K562 (cell line): ENCODE measurements at places on chromosomes 7 and 10. TPM values are rescaled to one million over a fixed set of nuclear protein-coding genes. Genes with fewer than 3 reads are reported as not detected.

GRCh38 chr10:12243864-12244620, 48.1 kb downstream of the CDC123 start:
- no peak for DNase-seq

GRCh38 chr7:129858490-129858889, 94.3 kb downstream of the UBE2H start:
- DNase-seq, result no peak

DNA sequence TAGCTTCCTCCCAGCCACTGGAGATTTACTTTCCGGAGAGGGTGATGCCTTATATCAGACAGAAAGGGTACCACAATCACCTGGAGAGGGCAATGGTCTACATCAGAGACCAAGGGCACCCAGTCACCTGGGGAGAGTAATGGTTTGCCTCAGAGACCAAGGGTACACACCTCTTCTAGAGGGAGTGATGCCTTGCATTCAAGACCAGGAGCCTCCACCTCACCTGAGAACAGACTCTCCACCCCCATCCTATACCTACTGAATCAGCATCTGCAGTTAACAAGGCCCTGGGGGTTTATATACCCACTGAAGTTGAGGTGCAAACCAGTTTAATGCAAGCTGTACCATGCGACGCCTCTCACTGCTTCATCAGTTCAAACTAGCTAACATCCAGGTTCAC, 270.2 kb upstream of the IGFBP3 start:
- no peak for DNase-seq

DNA sequence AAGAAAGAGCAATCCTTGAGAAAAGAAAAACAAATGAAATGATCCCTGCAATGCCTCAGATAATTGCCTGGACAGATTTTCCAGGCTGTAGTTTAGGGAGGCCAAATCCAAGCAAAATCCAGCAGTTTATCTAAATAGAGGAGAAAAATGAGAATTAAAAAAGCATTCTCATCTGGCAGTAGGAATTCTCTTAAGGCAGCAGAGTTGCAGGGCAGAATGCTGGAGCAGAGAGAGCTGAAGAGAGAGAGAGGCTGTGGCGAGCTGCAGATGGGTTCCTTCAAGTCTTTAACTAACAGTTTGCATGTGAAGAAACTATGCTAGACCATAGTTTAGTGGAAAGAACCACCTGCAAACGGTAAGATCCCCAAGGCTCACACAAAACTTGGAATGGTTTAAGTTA, 6.0 kb upstream of the LIPA start:
- no peak for DNase-seq

The ZNF503 gene
- 0.20 TPM in 1 of 2 replicates, not detected in the other for total RNA-seq

The KCNK18 gene
- not detected in 2 replicates for total RNA-seq

The TBXAS1 gene
- total RNA-seq, result 1.9 and 2.7 TPM in 2 replicates
